ENCODE measurements at places on chromosomes 13 and 19.

DNA sequence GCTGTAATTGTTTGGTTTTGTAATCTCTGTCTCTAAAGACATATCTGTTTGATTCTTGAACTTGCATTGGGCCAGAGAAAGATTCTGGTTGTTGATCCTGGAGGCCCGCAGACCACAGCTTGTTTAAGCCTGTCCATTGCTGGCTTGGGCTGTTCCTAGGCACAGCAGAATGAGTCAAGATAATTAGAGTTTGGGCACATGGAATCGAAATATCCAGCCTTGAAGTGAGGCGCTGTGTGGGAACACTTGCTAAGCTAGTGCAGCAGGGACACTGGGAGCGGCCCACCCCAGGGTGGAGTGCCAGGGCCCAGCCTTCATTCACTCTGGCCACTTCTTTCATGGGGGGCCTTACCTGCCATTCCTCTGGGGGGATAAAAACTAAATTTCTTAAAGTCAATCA is 219.7 kb downstream of the LMO7 start:
- no peaks in the 10 kb centered on the region for H3K27me3 ChIP-seq
- peaks cover 34% of the 10 kb centered on the region for H3K36me3 ChIP-seq
- no peak for DNase-seq
- no peak overlapping the region for H3K27ac ChIP-seq
- no peak overlapping the region for H3K4me3 ChIP-seq
- H3K4me1 ChIP-seq = no peaks in the 10 kb centered on the region

DNA sequence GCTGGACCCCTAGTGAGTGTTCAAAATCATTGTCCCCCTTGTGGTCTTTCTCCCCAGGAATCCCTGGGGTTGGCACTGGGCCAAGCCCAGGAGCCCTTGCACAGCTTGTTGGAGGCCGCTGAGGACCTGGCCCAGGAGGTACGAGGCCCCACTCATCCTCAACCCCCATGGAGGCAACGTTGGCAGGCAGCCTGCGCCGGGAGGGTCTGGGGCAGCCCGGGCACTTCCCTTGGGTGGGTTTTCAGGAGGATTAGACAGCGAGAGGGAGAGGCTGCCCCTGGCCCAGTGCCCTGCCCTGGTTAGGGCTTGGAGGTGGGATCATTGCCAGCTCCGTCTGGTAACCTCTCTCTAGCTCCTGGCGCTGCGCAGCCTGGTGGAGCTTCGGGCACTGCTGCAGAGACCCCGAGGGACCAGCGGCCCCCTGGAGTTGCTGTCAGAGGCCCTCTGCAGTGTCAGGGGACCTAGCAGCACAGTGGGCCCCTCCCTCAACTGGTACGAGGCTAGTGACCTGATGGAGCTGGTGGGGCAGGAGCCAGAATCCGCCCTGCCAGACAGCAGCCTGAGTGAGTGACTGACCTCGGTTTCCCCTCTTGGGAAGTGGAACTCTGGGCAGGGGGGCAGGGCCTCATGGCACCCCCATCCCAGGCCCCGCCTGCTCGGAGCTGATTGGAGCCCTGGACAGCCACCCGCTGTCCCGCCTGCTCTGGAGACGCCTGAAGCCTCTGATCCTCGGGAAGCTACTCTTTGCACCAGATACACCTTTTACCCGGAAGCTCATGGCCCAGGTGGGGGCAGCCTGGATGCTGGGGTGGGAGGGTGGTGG is 3.0 kb downstream of the ABCA7 start:
- no peak overlapping the region for H3K27ac ChIP-seq
- peaks cover 13% of the 10 kb centered on the region for H3K4me1 ChIP-seq
- no peaks in the 10 kb centered on the region for H3K36me3 ChIP-seq
- H3K27me3 ChIP-seq = no peaks in the 10 kb centered on the region
- H3K4me3 ChIP-seq = peak overlapping the region; percentile 38
- no peak for DNase-seq

GRCh38 chr13:99980824-99981734 is 505 bp upstream of the ZIC2 start:
- no peak overlapping the region for H3K27ac ChIP-seq
- no peak for DNase-seq
- H3K36me3 ChIP-seq = peaks cover 7% of the 10 kb centered on the region
- peaks cover 22% of the 10 kb centered on the region for H3K4me1 ChIP-seq

- H3K27me3 ChIP-seq = peaks cover 2% of the 10 kb centered on the region
- no peak overlapping the region for H3K27ac ChIP-seq
- no peak overlapping the region for H3K4me3 ChIP-seq
- H3K4me1 ChIP-seq = no peaks in the 10 kb centered on the region
- DNase-seq = no peak
- H3K36me3 ChIP-seq = no peaks in the 10 kb centered on the region
Observed at GRCh38 chr13:107293924-107294323, 726.0 kb upstream of the ARGLU1 start.

Measured in naive thymus-derived CD8-positive, alpha-beta T cell (primary cell).